ENCODE measurements at places on chromosomes 1 and 21.
A peak's percentile ranks its signal among the peaks of the same experiment; 100 is the strongest.

GRCh38 chr1:218171302-218171893, 113.7 kb upstream of the RRP15 start:
- peak; percentile 45 for DNase-seq

- DNase-seq = no peak
Observed at GRCh38 chr1:160558660-160559380, 20.5 kb downstream of the CD84 start.

GRCh38 chr1:201917362-201918033, 28.8 kb downstream of the SHISA4 start:
- DNase-seq = peak; percentile 83

DNA sequence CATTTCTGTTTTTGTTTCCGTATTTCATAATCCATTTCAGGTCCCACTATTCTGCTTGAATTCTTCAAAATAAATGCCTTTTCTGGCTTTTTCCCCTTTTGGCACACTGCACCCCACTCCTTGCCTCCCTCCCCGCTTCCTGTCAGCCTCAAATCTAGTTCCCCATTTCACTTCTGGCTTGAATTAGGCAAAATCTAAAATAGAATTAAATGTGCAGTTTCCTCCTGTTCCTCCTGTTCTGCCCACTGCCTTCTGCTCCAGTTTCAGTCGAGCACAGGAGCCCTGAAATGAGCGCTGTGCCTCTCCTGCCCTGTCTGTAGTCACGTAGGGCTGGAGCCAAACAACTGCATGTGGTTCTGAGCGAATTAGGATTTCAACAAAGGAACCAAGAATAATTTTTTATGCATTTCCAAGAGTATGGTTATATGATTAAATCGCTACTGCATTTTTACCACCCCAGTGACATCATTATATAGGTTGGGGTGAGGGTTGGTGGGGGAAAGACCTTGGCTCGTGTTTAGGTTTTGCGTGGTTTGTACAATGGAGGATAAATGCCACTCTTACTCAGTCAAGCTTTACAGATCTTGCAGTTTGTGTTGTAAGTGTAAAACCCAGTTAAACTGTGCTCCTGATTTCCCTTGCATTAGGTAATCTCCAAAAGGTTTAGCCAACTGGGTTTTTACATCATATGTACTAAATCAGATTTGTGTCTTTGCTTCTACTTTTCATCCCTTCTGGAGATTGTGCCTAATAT, 114.9 kb downstream of the VPS13D start:
- DNase-seq = no peak

- no peak for DNase-seq
Observed at GRCh38 chr21:22319435-22319834, 1321.2 kb downstream of the NCAM2 start.

DNA sequence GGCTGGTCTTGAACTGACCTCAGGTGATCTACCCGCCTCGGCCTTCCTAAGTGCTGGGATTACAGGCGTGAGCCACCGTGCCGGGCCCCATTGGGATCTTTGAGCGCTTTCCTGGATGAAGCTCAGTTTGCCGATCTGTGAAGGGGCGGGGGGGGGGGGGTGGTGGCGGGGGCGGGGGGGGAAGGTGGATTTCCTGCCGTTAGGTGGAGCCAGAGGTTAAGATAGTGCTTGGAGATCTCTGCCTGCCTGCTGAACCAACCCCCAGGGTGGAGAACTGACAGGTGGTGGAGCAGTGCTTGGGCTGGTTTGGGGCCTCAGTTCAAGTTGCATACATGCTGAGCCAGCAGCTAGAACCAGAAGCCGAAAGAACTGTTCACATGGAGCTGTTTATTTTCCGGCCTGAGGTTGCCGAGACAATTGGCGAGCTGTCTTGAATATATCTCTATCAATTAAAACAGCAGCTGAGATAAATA, 1.7 kb downstream of the TMCC2 start:
- DNase-seq = peak; percentile 73

- no peak for DNase-seq
Observed at GRCh38 chr1:248047008-248047407, 372 bp downstream of the OR2L3 start.

GRCh38 chr1:179183857-179184256, 45.6 kb downstream of the ABL2 start:
- no peak for DNase-seq

DNA sequence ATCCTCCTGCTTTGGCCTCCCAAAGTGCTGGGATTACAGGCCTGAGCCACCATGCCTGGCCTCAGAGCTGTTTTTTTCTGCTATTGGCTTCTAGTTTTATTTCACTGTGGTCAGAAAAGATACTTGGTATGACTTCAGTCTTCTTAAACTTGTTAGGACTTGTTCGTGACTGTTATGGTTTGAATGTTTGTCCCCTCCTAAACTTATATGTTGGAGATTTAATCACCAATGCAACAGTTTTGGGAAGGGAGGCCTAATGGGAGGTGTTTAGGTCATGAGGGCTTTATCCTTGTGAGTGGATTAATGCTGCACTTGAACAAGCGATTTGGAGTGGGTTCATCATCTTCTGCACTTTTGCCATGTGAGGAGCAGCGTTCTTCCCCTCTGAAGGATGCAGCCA, 24.5 kb upstream of the SOD1 start:
- no peak for DNase-seq

DNA sequence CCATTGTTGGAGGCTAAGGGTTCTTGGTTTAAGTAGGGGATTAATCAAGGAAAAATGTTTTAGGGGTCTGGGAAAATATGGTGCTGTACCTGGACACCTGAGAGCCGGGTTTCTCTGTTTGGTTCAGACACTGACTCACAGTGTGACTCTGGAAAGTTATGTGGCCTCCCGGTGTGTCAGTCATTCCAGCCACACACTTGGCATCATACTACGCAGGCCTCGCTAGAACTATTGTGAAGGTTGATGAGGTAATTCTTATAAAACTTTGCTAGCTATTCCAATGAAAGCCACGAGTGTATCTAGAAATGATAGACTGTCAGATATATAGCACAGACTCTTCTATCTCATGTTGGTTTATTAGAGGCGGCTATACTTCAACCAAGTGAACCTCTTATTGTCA, 4.8 kb upstream of the CAMSAP2 start:
- no peak for DNase-seq

- DNase-seq = no peak
Observed at GRCh38 chr1:93576346-93576745, 105.3 kb downstream of the BCAR3 start.

DNA sequence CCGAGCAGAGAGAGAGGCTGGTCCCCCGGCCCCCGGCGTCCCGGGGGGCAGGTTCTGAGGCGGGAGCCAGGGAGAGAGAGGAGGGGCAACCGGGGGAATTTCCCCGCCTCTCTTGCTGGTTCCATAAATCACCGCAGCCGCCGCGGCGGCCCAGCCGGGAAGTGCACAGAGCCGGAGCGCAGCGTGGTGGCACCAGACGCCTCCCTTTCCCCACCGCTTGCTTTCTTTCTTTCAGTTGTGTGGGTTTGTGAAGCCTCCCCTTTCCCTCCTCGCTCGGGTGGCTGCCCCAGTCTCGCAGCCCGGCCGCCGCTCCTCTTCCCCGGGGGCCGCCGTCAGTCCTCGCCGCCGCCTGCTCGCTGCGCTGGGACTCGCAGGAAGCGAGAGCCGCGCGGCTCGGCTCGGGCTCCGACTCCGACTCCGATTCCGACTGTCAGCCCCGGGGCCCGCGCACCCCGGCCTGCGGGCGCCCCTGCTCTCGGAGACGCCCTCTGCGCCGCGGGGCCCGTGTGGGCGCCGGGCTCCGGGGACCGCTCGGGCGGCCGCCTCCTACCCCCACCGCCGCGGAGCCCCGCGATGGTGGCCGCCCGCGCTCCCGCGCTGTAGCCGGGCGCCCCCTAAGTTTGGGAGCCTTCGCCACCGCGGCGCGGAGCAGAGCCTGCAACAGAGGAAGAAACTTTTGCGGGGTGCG, at the start of gene CACHD1:
TSS of gene CACHD1 (plus strand) at position 153 of the 688 bp plus-strand sequence. CDS start 616 bp downstream, outside the sequence.
- DNase-seq = peak; percentile 92

GRCh38 chr21:45505416-45506021, 36.7 kb downstream of the SLC19A1 start:
- DNase-seq = no peak

DNA sequence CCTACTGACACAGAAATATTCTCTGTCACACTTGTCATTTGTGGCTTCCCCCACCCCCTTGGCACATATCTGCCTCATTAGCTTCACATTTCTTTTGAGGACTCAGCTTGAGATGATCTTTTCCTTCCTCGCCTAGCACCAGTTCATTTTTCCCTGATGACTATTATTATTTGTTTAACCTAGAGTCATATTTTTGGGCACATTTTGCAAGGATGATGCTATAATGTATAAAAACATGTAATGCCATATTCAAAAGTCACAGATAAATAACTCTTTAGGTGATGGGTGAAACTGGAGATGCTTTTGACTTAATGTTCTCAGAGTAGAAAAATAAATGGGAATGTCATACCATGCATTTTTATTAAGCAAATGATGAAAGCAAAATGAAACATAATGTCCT, 202.7 kb downstream of the BACH1 start:
- peak; percentile 15 for DNase-seq

GRCh38 chr1:115838431-115839028, 2.4 kb downstream of the NHLH2 start:
- DNase-seq = peak; percentile 14

GRCh38 chr1:185400052-185400451, 83.0 kb upstream of the IVNS1ABP start:
- DNase-seq = peak; percentile 78

- DNase-seq = no peak
Observed at GRCh38 chr1:40627987-40628902, 37.2 kb downstream of the RIMS3 start.

DNA sequence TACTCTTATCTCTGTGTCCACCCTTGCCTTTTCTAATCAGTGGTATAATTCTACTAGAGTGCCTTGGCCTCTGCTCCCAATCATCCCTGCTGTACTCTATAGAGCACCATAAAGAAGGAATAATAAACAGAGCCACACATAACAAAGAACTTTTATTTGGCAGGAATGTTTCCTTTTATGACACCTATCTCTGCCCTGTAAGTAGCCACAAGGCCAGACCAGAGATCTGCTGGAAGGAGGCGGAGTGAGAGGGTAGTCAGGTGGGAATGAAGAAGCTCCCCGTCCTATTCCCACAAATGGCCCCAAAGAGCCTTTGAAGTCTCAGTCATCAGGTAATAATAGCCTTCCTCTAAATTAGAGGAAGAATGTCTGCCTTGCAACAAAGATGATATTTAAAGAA, 32.7 kb downstream of the WLS start:
- DNase-seq = no peak

GRCh38 chr1:232883992-232884661, 66.3 kb upstream of the NTPCR start:
- DNase-seq = no peak

GRCh38 chr1:220775240-220775853, 11.4 kb upstream of the MTARC1 start:
- peak; percentile 58 for DNase-seq

DNA sequence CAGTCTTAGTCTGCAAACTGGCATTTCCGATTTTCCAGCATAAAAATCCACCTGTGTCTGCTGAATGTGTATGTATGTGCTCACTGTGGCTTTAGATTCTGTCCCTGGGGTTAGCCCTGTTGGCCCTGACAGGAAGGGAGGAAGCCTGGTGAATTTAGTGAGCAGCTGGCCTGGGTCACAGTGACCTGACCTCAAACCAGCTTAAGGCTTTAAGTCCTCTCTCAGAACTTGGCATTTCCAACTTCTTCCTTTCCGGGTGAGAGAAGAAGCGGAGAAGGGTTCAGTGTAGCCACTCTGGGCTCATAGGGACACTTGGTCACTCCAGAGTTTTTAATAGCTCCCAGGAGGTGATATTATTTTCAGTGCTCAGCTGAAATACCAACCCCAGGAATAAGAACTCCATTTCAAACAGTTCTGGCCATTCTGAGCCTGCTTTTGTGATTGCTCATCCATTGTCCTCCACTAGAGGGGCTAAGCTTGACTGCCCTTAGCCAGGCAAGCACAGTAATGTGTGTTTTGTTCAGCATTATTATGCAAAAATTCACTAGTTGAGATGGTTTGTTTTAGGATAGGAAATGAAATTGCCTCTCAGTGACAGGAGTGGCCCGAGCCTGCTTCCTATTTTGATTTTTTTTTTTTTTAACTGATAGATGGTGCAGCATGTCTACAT, 2.5 kb upstream of the OLFML3 start:
- peak; percentile 58 for DNase-seq

- DNase-seq = no peak
Observed at GRCh38 chr1:48442864-48443619, 29.0 kb downstream of the SPATA6 start.

DNA sequence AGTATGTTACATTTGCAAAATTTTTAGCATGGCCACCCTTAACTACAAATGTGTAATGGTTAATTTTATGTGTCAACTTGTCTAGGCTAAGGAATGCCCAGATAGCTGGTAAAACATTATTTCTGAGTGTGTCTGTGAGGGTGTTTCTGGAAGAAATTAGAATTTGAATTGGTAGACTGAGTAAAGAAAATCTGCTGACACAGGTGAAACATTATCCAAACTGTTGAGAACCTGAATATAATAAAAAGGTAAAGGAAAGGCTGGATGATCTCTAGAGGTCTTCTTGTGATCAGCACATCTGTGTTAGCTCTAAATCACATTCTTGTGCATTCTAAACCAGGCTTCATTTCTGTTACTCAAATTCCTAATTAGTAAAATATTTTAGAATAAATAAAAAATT, 100.8 kb downstream of the UCHL5 start:
- no peak for DNase-seq

GRCh38 chr1:85830837-85831236, 122.6 kb upstream of the ZNHIT6 start:
- no peak for DNase-seq

DNA sequence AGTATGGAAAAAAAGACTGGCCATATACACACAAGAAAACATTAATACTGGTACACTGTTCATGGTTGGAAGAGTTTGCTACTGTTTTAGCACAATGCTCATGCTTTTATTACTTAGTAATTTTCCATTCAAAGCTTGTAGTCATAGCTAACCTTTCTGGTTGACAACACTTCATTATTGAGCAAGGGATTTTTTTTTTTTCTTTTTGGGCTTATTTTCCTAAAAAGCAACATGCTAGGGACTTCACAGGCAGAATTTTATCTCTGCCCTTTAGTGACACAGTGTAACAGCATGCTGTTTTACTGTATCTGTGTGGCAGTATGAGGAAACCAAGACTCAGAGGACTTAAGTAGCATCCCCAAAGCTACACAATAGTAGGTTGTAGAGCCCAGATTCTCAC, 58.5 kb downstream of the FGGY start:
- DNase-seq = no peak

DNA sequence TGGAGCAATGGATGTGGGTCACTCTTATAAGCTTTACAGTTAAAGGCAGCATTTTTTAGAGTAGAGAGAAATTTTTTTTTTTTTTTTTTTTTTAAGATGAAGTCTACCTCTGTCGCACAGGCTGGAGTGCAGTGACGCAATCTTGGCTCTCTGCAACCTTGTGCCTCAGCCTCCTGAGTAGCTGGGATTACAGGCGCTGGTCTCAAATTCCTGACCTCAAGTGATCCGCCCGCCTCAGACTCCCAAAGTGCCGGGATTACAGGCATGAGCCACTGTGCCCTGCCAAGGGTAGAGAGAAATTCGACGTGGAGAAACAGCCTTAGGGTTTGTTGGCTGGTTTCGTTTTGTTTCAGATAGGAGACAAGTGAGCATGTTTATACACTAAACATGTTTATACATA, 594.2 kb upstream of the ADAMTS5 start:
- DNase-seq = no peak

All from GM03348 (cell line).